Suppressor macrophage treated with lipopolysaccharide for 1 hour (primary cell): ENCODE measurements at places on chromosomes 1 and 21.

GRCh38 chr1:94258873-94259331 lies 21.5 kb upstream of the ARHGAP29 start:
- DNase-seq, result no peak

DNA sequence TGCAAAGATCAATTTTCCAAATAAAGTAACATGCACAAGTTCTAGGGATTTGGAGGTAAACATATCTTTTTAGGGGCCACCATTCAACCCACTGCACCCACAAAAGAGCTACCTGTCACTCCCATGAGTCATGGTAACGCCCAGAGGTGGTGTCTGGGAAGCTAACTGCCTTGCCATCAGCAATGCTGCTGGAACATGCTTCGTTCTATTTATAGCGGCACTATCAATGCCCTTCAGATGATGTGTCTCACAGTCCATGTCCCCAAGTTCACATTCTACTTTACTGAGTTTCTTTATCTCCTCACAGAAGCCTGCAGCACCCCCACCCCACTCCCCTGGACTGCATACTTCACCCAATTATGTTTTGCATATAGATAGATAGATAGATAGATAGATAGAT lies 95.4 kb downstream of the LPAR3 start:
- DNase-seq, result no peak

GRCh38 chr1:56404066-56404465 lies 175.3 kb downstream of the PLPP3 start:
- DNase-seq, result no peak

DNA sequence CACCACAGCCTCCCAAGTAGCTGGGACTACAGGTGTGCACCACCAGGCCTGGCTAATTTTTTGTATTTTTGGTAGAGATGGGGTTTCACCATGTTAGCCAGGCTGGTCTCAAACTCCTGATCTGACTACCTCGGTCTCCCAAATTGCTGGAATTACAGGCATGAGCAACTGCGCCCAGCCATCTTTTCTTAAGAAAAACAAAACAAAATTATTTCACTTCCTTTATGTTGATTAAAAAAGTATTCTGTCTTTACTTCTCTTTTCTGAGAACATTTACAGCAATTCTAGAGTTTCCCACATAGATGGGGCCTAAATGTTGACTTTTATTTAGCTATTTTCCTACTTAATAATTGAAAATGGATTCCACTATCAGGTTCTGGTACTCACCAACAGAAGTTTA lies 17.3 kb upstream of the TMEM183A start:
- peak; percentile 38 for DNase-seq

- DNase-seq, result no peak
These were observed 211.9 kb upstream of the SPAG17 start for GRCh38 chr1:118396829-118397495.

- no peak for DNase-seq
These were observed 51.5 kb upstream of the GCLM start for GRCh38 chr1:93960641-93961147.

DNA sequence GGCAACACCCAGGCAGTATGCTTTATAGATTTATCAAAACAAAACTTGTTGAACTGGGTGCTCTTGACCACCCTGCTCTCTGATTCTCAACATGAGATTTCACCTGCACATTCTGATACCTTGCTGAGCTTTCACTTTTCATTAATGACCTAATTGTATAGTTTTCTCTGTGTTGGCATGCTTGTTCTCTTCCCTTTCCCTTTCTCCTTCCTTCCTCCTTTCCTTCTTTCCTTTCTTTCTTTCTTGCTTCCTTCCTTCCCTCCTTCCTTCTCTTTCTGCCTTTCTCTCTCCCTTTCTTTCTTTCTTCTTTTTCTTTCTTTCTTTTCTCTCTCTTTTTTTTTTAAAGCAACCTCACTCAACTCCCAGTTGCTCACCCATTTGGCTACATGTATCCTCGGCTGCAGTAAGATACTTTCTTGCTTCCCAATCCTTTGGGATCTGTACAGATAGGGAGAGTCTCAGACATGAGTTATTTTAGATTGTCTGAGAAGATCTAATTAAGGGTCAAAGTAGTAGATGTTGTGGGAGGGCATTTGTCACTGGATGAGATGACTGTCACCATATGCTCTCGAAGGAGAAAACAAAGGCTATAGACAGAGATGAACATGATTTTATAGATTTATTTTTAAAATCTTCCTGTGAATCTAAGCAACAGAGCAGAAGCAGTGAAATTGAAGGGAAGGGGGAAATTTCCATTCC lies 458.0 kb downstream of the USP25 start:
- DNase-seq, result no peak
